ENCODE measurements at places on chromosomes 2 and 18. TPM values are rescaled to one million over a fixed set of nuclear protein-coding genes. Genes with fewer than 3 reads are reported as not detected.

GRCh38 chr2:148528356-148529064 lies 116.0 kb upstream of the EPC2 start:
- DNase-seq = no peak

DNA sequence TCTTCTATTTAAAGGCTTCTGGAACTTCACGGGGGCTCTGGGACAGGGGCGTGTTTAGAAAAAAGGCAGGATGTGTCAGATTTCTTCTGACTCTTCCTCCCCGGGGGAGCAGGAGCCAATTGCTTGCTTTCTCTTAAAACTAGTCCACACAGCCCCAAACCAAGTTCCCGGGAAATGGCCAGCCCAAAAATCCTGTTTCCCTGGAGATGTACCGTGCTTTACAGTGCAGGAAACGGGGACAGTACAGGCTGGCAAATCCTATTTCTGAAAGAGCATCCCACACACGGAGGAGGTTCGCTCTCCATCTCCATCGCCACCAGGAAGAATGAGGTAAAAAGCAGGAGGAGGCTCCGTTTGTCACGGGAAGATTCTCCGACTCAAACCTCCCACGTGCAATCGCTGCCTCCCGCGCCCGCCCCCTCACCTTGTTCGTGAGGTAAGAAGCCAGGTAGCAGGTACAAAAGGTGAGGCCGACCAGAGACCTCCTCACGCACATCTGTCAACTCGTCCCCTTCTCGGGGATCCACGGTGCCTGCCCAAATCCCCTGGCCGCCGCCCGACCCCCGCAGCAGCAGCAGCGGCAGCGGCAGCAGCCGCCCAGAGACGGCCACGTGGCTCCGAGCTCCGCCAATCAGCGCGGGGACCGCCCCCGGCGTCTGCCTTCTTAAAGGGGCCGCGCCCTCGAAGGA lies 15.6 kb upstream of the RIOK3 start:
- DNase-seq = peak; percentile 82

GRCh38 chr18:24372279-24372872 lies 25.2 kb downstream of the OSBPL1A start:
- no peak for DNase-seq

- DNase-seq = no peak
Observed at GRCh38 chr2:159744363-159744762, 32.1 kb downstream of the MARCHF7 start.

- no peak for DNase-seq
Observed at GRCh38 chr2:197975931-197976519, 171.6 kb downstream of the PLCL1 start.

- DNase-seq = no peak
Observed at GRCh38 chr2:231521443-231521842, 8.8 kb downstream of the NMUR1 start.

- DNase-seq = no peak
Observed at GRCh38 chr2:19823507-19823906, 78.3 kb downstream of the TTC32 start.

DNA sequence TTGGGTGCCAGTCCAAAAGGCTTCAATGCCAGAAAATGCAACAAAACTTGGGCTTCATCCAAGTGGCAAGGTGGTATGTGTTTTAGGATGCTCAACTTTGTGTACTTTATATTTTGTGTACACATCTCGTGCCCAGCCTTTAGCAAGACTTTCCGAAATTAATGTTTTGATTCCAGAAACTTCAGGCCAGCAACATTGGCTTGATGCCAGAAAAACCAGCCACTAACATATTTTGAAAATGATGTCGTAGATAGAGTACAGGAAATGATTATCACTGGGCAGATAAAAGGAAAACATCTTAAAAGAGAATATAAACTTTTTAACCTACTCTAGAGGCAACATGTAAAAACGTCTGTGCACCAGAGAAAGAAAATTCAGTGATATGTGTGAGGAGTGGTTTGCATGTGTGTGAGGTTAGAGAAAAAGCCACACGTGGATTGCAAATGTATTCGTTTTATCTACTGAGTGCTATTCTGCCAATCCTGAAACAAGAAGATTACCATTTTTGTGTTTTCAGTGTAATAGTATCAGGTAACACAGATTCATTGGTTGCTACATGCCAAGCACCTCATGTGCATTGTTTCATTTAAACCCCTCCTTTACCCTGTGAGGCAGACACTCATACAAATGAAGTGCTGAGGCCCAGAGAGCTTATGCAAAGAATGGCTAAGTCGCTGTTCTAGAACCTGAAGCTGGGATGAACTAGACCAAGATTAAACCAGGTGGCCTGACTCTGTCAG lies 264.8 kb downstream of the C1D start:
- no peak for DNase-seq

The MAPK4 gene
- polyA plus RNA-seq = 21.7 TPM

All from ovary (tissue), 10 donors.